ENCODE measurements at places on chromosomes 13 and 19.

DNA sequence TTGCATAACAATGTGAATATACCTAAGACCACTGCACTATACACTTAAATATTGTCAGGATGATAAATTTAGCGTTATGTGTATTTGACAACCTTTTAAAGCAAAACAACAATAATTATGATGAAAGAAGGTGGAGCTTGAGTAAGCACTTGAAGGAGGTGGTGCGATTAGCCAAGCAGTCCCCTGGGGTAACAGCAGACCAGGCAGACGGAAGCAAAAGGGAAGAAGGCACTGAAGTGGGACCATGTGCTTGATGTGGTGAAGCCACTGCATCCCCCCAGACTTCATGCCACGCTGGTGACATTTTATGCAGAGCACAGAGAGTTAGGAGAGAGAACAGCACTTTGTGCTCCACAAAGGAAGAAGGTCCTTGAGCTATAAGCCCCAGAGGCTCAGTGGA, 58.3 kb upstream of the ZNF507 start:
- no peak for DNase-seq

GRCh38 chr13:64477146-64477545, 2753.0 kb downstream of the PCDH9 start:
- DNase-seq, result no peak

DNA sequence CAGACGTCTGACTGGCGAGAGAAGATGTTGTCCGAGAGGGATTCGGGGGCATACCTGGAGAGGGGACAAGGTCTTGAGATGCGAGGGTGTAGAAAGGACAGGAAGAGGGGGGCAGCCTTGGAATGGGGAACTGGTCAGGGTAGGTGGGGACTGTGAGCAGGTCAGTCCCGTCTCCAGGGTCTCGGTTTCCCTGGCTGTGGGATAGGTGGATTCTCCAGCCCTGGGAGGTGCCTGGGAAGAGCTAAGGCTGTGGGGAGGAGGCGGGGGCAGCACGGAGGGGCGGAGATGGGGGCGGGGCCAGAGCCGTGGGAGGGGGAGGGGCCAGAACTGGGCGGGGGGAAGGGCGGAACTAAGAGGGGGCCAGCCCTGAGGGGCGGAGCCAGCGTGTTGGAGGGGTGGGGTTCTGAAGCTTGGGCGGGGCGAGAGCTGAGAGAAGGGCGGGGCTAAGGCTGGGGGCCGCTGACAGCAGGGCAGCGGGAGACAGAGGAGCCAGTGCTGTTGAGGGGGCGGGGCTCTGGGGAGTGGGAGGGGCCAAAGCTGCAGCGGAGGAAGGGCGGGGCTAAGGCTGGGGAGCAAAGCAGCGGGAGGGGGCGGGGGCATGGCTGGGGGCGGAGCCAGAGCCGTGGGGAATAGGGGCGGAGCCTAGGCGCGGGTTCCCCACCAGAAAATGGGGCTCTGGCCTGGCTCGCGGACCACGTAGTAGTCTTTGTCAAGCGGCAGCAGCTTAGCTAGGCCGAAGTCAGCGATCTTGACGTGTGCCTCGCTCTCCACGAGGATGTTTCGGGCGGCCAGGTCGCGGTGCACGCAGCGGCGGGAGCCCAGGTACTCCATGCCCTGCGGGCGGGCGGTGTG, 9.5 kb upstream of the INSL3 start:
- DNase-seq, result peak; percentile 99

GRCh38 chr19:32651729-32652140, 23.2 kb downstream of the ANKRD27 start:
- DNase-seq, result peak; percentile 38

- DNase-seq, result no peak
Observed at GRCh38 chr19:1913781-1914577, 8.8 kb downstream of the ADAT3 start.

DNA sequence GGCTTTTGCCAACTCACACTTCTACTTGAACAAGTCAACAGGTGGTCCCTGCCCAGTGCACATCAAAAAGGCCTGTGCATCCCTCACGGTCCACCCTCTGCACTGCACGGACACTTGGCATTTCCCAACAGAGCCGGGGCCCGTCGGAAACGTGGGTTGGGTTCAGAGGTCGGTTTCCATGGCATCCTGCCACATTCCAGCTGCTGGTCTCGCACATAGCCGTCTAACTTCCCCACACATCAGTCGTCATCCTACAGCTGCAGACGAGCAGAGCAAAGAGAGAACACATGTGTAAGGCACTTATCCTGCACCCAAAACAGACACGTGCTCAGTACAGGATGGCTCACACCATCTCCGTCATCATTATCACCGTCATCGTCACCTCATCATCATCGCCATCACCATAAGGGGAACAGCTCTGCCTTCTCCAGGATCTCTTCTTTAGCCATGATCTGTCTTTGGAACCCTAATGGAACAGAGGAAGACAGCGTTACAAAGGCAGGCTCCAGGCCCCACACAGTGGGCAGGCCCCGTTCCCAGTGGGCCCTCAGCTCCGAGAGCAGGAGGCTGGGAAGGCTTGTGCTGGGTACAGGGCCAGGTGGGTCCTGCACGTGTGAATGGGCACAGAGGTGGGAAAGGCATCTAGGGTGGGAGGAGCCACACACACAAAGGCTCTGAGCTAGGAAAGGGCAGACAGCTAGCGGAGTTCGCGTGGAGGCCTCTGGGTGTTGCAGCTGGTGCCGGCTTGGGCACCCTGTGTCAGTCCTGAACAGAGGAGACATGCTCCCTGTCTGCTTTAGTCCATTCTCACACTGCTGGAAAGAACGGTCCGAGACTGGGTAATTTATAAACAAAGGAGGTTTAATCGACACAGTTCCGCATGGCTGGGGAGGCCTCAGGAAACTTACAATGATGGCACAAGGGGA, 170.8 kb upstream of the SOX1 start:
- DNase-seq, result no peak

DNA sequence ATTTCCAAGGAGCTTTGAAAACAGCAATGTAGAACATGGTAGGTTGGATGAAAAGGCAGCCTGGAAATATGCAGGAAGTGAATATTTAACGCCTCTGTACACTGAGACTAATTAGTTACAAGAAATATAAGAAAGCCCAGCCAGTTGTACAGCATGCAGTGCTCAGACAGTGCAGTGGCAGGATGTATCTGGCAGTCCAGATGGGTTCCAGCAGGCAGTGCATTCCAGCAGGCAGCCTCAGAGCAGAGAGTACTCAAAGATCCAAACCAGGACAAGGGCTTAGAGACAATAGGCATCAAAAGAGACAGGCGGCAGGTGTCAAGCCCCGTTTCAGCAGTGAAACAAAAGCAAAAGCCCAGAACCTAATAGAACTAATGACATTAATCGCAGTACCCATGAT, 2776.3 kb downstream of the PCDH9 start:
- no peak for DNase-seq

DNA sequence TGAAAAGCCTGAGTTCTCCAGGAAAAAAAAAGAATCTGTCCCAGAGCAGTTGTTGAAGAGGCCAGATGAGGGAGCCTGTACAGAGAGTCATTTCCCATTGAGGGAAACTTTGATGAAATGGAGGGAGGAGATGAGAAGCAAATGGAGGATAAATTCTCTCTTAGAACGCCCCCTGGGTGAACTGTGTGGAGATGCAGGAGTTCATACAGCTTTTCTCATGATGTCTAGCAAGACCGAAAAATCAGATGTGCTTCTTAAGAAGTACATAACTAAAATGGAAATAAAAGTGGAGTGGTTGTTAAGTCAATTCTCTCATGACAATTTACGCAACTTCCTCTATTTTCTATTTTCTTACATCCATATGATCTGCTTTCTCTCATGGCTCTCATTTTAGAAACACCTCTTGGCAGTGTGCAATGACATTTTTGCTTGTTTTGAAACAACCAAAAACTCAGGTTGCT, 1263.1 kb downstream of the PCDH9 start:
- peak; percentile 39 for DNase-seq

- no peak for DNase-seq
Observed at GRCh38 chr19:42480335-42481095, 37.8 kb upstream of the CXCL17 start.

DNA sequence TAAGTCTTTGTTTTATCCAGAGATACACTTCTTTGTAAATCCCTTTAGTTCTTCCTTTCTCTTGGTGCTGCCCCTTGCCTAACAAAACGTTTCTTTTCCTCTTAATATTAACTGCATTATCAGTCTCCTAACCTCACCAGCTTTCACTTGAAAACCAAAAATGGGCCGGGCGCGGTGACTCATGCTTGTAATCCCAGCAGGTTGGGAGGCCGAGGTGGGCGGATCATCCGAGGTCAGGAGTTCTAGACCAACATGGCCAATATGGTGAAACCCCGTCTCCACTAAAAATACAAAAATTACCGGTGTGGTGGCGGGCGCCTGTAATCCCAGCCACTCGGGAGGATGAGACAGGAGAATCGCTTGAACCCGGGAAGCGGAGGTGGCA, 329.8 kb upstream of the MIR17HG start:
- DNase-seq, result peak; percentile 48

DNA sequence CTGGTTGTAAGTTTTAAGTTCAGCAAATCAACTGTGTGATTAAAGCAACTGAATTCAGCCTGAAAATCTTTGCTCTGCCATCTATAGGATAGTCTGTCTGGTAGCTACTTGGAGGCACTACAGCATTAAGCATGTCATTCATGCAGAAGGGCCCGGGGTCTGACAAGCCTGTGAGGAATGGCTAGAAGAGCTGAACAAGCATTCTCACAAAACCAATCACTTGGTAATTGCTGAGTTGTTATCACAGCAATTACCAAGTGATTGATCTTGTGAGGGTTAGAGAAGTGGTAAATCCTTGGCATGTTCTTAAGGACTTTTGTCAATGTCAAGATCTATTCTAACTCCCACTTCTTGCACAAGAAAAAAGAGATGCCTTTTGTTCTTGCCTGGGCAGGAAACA, 356.1 kb downstream of the FGF14 start:
- DNase-seq, result no peak

- DNase-seq, result no peak
Observed at GRCh38 chr13:43487461-43487860, 299.3 kb downstream of the ENOX1 start.

DNA sequence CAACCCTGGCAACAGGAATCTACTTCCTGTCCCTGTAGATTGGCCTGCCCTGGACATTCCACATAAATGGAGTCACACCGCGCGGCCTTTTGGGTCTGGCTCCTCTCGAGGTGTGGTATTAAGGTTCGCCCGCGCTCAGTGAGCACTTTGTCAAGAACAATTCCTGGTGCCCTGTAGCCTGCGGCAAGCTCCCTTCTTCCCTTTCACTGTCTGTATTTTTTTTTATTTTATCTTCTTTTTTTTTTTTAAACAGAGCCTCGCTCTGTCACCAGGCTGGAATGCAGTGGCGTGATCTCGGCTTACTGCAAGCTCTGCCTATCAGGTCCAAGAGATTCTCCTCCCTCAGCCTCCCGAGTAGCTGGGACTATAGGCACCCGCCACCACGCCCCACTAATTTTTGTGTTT, 28.3 kb downstream of the PEX11G start:
- DNase-seq, result no peak

- no peak for DNase-seq
Observed at GRCh38 chr13:19182536-19182935, 912 bp upstream of the TUBA3C start.

GRCh38 chr13:111949311-111949710, 117.6 kb upstream of the SOX1 start:
- no peak for DNase-seq

- DNase-seq, result no peak
Observed at GRCh38 chr19:1567848-1568227, 287 bp downstream of the MEX3D start.

Measured in cerebellar cortex (tissue), 1 donor.